Effector memory CD8-positive, alpha-beta T cell (primary cell): ENCODE measurements at places on chromosomes 5 and 9.

GRCh38 chr9:86926145-86926544 is 21.2 kb downstream of the GAS1 start:
- DNase-seq: no peak

DNA sequence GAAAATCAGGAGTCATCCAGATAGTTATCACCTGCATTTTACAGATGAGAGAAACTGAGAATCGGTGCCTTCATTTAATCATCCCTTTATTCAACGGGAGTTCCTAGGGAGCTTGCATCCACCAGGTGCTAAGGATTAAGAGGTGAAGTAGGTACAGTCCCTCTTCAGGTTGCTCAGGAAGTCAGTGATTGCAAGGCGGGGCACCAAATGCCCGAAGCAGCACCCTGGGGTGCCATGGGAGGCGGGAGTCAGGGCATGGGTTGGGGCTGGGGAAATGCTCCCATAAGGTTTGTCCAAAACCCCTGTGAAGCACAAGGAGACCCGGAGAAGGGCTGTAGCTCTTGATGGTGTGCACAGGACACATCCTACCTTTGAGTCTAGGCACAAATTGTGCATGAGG is 98.8 kb upstream of the KLF4 start:
- DNase-seq: no peak

GRCh38 chr5:78295035-78295961 is 800 bp upstream of the AP3B1 start:
- peak; percentile 24 for DNase-seq

DNA sequence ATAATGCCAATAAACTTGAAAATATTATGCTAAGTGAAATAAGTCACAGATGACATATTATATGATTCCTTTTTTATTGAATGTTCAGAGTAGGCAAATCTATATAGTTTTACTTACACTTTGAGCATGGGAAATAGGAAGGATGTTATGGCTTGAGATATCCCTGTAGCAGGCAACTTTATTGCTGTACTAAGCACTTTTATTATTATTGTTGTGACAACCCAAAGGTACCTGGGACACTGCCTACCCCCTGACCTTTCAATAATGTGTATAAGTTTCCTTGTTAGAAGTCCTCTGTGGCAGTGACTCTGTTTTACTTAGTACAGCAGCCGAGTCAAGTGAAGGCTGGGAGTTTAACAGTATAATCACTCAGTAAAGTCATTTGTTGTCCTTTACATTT is 39.9 kb downstream of the SHOC1 start:
- no peak for DNase-seq

- DNase-seq: no peak
Measured at GRCh38 chr9:127311239-127311741, 46.7 kb downstream of the GARNL3 start.

DNA sequence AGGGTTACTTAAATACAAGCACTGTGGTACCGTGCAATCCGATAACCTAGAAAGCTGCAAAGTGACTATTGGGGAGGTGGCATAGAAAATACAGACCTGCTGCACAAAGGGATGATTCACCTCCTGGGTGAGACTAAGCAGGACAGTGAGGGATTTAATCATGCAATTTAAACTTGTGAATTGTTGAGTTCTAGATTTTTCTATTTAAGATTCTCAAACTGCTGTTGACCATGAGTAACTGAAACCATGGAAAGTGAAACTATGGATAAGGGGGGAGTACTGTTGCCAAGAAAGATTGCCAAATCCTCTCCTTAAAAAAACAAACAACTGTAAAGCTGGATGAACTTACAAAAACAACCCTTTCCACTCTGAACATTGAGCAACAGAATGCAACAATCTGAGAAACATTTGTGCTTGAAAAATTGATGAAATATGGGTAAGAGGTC is 61.5 kb upstream of the NUDT12 start:
- no peak for DNase-seq

DNA sequence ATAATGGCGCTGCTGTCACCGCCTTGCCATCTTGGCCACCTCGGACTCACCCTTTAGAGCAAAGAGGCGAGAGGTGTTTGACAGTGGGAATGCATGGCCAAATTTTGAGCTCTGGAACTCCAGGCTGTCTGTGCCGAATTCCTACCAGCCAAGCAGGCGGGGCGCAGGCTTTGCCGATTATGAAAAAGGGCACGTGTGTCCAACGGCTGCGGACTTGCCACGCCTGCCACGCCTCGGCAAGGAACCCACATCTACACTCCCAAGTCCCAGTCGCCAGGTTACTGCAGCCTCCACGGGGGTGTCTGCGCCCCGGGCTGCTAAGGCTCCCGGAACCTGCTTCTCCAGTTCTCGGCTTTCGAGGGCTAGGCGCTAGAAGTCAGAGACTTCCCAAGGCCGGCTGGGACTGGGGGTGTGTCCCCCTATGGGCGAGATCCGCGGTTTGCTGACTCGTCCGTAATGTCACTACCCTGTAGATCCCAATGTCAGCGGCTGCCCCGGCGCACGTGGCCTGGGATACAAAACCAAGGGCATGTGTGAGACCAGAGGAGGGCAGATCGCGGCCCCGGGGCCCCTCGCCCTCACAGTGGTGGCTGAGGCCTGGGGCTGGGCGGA is 2.8 kb downstream of the NPR3 start:
- no peak for DNase-seq

GRCh38 chr9:89646189-89646939 is 41.6 kb downstream of the GADD45G start:
- DNase-seq: no peak

DNA sequence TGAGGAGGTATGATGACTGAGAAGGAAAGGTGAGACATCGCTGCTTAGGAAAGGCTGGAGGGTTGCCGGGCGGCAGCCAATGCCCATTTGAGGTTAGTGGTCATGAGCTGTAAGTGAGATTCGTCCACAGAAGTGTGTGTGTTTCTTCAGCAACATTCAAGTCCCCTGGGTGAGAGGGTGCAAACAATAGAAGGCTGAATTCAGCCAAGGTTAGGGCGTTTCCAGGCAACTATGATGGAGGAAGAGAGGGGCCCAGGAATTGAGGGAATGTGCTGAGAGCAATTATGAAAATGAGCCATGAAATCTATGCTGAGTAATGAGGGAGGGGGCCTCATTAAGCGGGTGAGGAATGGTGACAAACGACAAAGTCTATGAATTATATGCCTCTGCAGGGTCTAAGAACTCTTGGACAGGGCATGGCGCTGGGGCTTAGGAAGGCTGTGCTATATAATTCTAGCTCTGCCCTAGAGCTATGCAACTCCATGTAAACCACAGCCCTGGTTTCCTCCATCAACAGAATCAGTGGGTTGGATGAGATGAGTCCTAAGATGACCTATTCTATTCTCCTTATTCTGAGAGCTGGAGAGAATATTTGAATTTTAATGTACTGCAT is 96.0 kb downstream of the SLIT3 start:
- DNase-seq: no peak

GRCh38 chr5:150489360-150490295 is 18.3 kb upstream of the NDST1 start:
- no peak for DNase-seq
